ENCODE measurements at places on chromosomes 11 and 22. TPM values are rescaled to one million over a fixed set of nuclear protein-coding genes. Genes with fewer than 3 reads are reported as not detected.
A peak's percentile ranks its signal among the peaks of the same experiment; 100 is the strongest.

The OR1S1 gene
- not detected for total RNA-seq

The RCN1 gene
- 24.6 TPM for total RNA-seq

The SNX32 gene
- total RNA-seq: 0.38 TPM

The TMEM109 gene
- 18.7 TPM for total RNA-seq

The SLC25A45 gene
- 8.1 TPM for total RNA-seq

The SORL1 gene
- total RNA-seq: 23.8 TPM

The SAA2 gene
- 7.9 TPM for total RNA-seq

The CCDC188 gene
- total RNA-seq: 0.09 TPM

DNA sequence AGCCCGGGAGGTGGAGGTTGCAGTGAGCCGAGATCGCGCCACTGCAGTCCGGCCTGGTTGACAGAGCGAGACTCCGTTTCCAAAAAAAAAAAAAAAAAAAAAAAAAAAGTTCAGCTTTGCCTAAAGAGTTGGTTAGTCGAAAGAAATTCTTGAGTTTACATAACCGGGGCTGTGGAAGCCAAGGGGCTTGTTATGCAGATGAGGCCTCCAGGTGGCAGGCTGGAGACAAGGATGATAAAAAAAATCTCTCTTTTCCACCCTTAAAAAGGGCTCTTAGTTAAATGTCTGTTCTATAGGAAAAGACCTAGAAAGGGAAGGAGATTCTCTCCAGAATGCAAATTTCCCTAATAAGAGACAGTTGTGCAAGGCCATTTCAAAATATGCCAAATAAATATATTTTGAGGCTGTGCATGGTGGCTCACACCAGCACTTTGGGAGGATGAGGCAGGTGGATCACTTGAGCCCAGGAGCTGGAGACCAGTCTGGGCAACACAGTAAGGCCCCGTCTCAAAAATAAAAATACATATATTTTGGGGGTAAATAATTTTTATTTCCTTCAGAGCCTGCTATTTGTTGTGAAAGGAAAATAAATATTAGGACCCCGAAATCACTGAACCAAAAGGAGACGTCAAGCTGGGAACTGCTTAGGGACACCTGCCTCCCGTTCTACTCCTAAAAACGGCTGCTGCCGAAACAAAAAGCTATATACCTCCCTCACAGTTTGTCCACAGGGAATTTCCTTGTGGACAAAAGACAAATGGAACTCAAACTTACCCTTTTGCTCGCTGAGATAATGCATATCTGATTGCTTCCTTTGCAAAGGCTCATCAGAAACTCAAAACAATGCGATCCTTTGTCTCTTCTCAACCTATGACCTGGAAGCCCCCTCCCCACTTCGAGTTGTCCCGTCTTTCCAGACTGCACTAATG lies 2.4 kb upstream of the IFITM2 start:
- H3K36me3 ChIP-seq: no peaks in the 10 kb centered on the region
- no peak overlapping the region for H3K27ac ChIP-seq
- H3K4me1 ChIP-seq: peaks cover 5% of the 10 kb centered on the region
- H3K4me3 ChIP-seq: no peak overlapping the region
- no peaks in the 10 kb centered on the region for H3K27me3 ChIP-seq

GRCh38 chr11:57778318-57779037 lies 16.9 kb downstream of the CTNND1 start:
- no peak for DNase-seq
- no peaks in the 10 kb centered on the region for H3K27me3 ChIP-seq
- peak overlapping the region; percentile 53 for H3K27ac ChIP-seq
- no peak overlapping the region for H3K4me3 ChIP-seq

DNA sequence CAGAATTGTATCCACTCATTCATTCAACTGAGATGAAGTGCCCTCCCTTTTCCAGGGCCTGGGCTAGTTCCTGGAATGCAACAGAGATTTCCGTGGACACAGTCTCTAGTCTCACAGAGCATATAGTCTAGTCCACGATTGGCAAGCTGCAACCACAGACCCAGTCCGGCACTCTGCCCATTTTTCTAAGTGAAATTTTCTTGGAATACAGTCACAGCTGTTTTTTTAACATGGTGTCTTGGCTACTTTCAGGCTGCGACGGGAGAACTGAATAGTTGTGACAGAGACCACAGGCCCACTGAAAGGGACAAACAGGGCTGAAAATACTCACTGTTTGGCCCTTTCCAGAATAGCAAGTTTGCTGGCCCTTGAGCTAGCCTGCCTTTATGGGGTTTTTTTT lies 29.2 kb downstream of the ALG12 start:
- H3K4me3 ChIP-seq: no peak overlapping the region
- DNase-seq: no peak
- H3K4me1 ChIP-seq: no peaks in the 10 kb centered on the region
- H3K27me3 ChIP-seq: no peaks in the 10 kb centered on the region

- peak overlapping the region; percentile 44 for H3K27ac ChIP-seq
- peaks cover 45% of the 10 kb centered on the region for H3K4me1 ChIP-seq
- no peak for DNase-seq
These were observed 869 bp downstream of the FAM83F start for GRCh38 chr22:39995393-39996252.

GRCh38 chr22:20240447-20240764 lies 27.7 kb downstream of the RTN4R start:
- peak overlapping the region; percentile 96 for H3K27ac ChIP-seq
- no peak overlapping the region for H3K4me3 ChIP-seq
- peaks cover 8% of the 10 kb centered on the region for H3K36me3 ChIP-seq
- no peaks in the 10 kb centered on the region for H3K27me3 ChIP-seq
- no peak for DNase-seq
- peaks cover 46% of the 10 kb centered on the region for H3K4me1 ChIP-seq

DNA sequence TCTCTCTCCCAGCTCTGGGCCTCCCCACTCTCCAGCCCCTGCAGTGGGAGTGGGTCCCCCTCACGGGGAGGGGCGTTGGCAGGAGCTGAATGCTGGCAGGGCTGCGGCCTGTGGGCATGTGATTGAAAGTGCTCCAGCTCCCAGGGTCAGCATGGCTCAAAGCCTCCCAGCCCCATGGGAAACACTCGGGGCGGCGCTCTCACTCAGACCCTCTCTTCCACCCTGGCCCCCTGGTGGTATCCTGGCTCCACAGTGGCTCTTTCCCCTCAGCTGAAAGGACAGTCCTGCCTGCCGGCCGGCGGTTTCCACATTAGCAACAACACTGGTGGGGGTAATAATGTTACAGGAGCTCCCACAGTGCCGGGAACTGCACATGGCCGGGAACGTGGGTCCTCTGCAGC lies 35.5 kb downstream of the POLR3H start:
- H3K4me3 ChIP-seq: no peak overlapping the region
- H3K27ac ChIP-seq: no peak overlapping the region
- no peaks in the 10 kb centered on the region for H3K4me1 ChIP-seq
- no peak for DNase-seq
- peaks cover 80% of the 10 kb centered on the region for H3K36me3 ChIP-seq
- no peaks in the 10 kb centered on the region for H3K27me3 ChIP-seq

GRCh38 chr11:64692764-64693331 lies 30.1 kb downstream of the NRXN2 start:
- no peak overlapping the region for H3K27ac ChIP-seq
- no peak overlapping the region for H3K4me3 ChIP-seq
- DNase-seq: peak; percentile 25
- H3K36me3 ChIP-seq: no peaks in the 10 kb centered on the region
- peaks cover 19% of the 10 kb centered on the region for H3K27me3 ChIP-seq
- H3K4me1 ChIP-seq: peaks cover 6% of the 10 kb centered on the region

- H3K27ac ChIP-seq: peak overlapping the region; percentile 98
- H3K27me3 ChIP-seq: no peaks in the 10 kb centered on the region
- DNase-seq: no peak
- no peaks in the 10 kb centered on the region for H3K36me3 ChIP-seq
These were observed 109.3 kb downstream of the KIAA1671 start for GRCh38 chr22:25061605-25062376.

- no peaks in the 10 kb centered on the region for H3K27me3 ChIP-seq
- H3K4me3 ChIP-seq: no peak overlapping the region
These were observed 30.0 kb downstream of the PLEKHA7 start for GRCh38 chr11:16984229-16984628.

- DNase-seq: no peak
- no peak overlapping the region for H3K27ac ChIP-seq
- no peaks in the 10 kb centered on the region for H3K4me1 ChIP-seq
These were observed 8.7 kb downstream of the PRDM11 start for GRCh38 chr11:45155058-45155551.

DNA sequence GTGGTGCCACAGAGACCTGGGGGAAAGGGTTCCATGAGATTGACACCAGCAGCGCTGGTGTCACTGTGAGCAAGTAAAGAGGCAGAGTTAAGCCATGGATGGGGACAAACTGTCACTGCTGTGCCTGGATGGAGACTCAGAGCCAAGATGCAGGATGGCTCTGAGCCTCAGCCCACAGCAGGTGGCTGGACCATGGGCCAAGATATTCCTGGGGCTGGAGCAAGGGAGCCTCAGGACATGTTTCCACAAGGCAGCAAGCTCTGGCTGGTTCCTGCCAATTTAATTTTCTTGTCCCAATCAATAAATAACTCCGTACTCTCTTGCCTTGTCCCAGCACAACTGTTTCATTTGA lies 23.0 kb downstream of the MYO18B start:
- no peak overlapping the region for H3K4me3 ChIP-seq
- no peaks in the 10 kb centered on the region for H3K27me3 ChIP-seq
- H3K4me1 ChIP-seq: no peaks in the 10 kb centered on the region
- no peak overlapping the region for H3K27ac ChIP-seq
- DNase-seq: no peak

GRCh38 chr11:19805827-19806226 lies 93.2 kb downstream of the NAV2 start:
- no peaks in the 10 kb centered on the region for H3K36me3 ChIP-seq
- no peak overlapping the region for H3K27ac ChIP-seq
- DNase-seq: no peak
- no peaks in the 10 kb centered on the region for H3K4me1 ChIP-seq
- H3K4me3 ChIP-seq: no peak overlapping the region

- peaks cover 40% of the 10 kb centered on the region for H3K36me3 ChIP-seq
- no peak for DNase-seq
- no peak overlapping the region for H3K4me3 ChIP-seq
- no peak overlapping the region for H3K27ac ChIP-seq
- no peaks in the 10 kb centered on the region for H3K27me3 ChIP-seq
These were observed 16.2 kb upstream of the ST3GAL4 start for GRCh38 chr11:126339073-126339862.

GRCh38 chr11:297051-297585 lies 2.2 kb downstream of the IFITM5 start:
- H3K27ac ChIP-seq: no peak overlapping the region
- H3K4me3 ChIP-seq: no peak overlapping the region
- peaks cover 45% of the 10 kb centered on the region for H3K4me1 ChIP-seq

DNA sequence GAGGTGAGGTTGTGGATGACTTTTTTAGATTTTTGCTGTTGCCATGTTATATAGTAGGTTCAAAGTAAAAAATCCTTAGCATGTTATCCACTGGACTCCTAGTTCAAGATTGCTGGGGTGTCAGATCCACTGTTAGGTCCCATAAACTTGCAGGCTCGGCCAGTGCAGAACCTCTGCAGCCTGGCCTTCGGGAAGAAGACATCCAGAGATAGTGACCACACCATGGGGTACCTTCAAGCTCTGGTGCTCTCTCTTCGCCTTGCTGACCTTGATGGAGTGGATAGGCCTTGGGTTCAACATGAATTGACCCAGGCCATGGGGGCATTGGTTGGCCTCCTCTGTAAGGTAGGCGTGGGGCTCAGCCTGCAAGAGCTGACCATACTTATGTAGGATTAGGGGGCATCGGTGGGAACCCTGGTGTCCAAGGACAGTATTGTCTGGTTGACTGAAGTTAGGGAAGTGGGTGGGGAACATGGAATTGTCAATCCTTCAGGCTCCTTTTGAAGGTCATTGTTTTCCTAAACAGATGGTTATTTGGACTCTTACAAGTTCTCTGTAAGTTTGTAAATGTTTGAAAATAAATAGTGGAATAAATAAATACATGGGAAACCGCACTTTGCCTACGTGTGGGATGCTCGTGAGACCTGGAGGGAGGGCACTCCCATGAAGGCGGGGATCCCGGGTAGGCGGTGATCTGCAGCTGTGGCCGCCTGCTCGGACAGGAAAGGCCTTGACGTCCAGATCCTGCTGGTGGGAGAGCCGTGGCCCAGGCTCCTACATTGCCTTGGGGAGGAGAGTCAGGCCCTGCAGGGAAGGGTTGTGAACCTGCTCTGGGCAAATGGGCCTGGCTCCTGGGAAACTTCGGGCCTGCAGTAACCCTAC lies 37.1 kb downstream of the BCR start:
- H3K27ac ChIP-seq: peak overlapping the region; percentile 92
- H3K4me1 ChIP-seq: peaks cover 60% of the 10 kb centered on the region
- no peaks in the 10 kb centered on the region for H3K36me3 ChIP-seq
- no peaks in the 10 kb centered on the region for H3K27me3 ChIP-seq
- H3K4me3 ChIP-seq: peak overlapping the region; percentile 60

DNA sequence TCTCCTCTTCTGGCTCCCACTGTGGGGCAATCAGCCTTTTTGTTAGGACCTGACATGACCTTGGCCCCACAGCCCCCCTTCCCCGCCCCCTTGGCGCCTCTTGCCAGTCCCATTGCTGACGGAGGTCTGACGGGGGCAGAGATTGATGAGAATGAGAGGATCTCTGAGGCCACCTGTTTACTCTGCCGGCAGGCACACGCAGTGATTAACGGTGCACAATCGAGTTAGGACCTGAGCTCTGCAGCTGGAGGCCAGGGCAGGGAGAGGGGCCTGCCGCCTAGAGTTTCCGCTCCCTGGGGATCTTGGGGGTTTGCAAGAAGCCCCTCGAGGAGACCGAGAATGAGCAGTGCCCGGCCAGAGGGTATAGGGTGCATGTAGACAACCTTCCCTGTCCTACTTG lies 6.8 kb upstream of the CHRM1 start:
- H3K27me3 ChIP-seq: peaks cover 80% of the 10 kb centered on the region
- no peaks in the 10 kb centered on the region for H3K36me3 ChIP-seq
- H3K4me3 ChIP-seq: no peak overlapping the region
- DNase-seq: no peak
- no peak overlapping the region for H3K27ac ChIP-seq
